ENCODE measurements at places on chromosomes 5 and 9. TPM values are rescaled to one million over a fixed set of nuclear protein-coding genes. Genes with fewer than 3 reads are reported as not detected.

DNA sequence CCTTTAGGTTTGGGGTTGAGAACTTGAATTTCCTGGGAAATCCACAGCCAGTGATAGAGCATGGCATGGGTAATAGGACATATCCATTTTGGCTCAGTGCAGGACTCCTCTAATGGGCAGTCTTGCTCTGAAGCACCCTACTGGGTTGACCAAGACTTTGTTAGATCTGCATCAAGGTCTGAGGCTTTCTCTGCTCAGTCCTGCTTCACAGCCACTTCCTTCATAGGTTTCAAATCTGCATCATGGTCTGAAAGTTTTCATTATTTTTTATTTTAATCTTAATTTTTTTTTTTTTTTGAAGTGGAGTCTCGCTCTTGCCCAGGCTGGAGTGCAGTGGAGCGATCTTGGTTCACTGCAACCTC lies 36.5 kb downstream of the KIF2A start:
- DNase-seq = no peak

DNA sequence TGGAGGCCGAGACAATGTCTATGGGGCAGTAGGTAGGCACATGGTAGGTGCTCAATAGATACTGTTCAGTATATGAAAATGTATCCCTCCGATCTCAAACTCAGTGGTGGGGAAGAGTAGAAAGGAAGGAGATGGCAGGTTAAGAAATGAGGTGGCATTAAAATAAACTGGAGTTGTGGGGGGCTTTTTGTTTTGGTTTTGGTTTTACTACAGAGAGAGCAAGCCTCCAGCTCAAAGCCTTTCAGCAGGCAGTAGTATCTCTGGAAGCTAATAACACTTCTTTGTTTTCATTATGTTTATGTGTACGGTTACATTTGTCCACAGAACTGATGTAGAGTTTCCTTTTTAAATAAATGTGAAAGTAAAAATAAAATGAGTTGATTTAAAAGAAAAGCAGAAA lies 8.6 kb downstream of the MFAP3 start:
- DNase-seq = no peak

DNA sequence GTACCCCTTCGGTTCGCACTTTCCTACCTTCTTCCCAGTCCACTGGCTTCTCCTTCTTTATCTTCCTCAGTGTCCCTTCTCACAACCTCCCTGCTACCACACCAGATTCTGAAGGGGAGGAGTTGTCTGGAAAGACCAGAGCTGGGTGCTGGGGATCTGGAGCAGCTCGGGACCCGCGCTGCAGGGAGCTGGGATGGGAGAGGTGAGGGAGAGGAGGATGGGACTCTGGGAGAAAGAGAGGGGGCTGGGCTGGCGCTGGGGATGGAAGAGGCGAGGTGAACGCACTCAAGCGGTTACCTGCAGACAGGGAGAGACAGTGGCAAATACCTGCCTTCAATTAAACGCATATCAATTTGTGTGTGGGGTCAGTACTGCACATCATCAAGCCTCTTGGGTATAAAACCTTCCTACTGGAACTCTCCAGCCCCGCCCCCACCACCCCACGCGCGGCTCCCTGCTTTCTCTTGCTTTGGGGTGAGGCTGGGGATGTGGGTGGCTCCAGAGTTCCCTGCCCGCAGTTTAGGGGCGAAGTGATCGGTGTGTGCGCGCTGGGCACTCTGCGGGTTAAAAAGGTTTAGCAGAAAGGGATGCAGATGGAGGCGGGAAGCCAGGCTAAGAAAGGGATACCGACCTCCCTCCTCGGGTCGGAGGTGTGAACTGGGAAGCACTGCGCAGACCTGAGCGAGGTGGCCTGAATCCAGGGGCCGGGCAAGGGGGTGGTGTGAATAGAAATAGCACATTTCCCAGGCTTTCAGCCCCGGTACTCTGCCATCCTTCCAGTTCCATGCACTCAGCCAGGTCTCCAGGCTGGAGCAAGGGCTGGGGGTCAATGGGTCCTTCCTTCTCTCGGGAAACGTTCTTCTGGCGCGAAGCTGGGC lies 977 bp upstream of the PAM start:
- DNase-seq = no peak

- no peak for DNase-seq
Measured at GRCh38 chr9:101421653-101422065, 13.9 kb downstream of the ALDOB start.

- DNase-seq = no peak
Measured at GRCh38 chr5:88108490-88109279, 160.0 kb downstream of the TMEM161B start.

GRCh38 chr9:37730256-37730655 lies 23.3 kb upstream of the TRMT10B start:
- no peak for DNase-seq

GRCh38 chr9:130200038-130200849 lies 28.0 kb downstream of the NCS1 start:
- no peak for DNase-seq

- DNase-seq = no peak
Measured at GRCh38 chr9:6764523-6764922, 6.8 kb downstream of the KDM4C start.

GRCh38 chr5:150587856-150588595 lies 52.4 kb upstream of the SYNPO start:
- DNase-seq = peak; percentile 53

GRCh38 chr9:32399110-32399815 lies 14.8 kb downstream of the ACO1 start:
- DNase-seq = no peak

- DNase-seq = no peak
Measured at GRCh38 chr9:24095246-24095645, 269.2 kb upstream of the ELAVL2 start.

DNA sequence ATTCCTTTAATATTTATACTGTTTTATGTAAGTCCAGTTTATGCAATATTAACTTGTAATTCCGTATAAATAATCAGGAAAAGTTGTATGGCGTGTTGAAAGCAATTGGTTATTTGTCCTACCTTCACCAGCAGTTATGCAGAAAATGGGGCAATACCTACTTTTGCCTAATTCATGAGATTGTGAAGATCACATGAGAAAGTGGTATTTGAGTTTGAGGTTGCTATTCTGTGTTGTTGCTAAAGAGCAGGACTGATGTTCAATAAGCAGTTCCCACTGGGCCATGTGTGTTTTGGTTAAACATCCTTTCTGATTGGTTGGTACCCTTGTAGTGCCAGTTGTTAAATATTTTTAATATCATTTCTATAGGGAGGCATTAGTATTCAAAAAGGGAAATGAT lies 3.2 kb downstream of the TGFBR1 start:
- DNase-seq = no peak

GRCh38 chr9:98861781-98862504 lies 54.5 kb downstream of the GALNT12 start:
- no peak for DNase-seq

- peak; percentile 63 for DNase-seq
Measured at GRCh38 chr9:129473523-129474244, 147.2 kb downstream of the C9orf50 start.

DNA sequence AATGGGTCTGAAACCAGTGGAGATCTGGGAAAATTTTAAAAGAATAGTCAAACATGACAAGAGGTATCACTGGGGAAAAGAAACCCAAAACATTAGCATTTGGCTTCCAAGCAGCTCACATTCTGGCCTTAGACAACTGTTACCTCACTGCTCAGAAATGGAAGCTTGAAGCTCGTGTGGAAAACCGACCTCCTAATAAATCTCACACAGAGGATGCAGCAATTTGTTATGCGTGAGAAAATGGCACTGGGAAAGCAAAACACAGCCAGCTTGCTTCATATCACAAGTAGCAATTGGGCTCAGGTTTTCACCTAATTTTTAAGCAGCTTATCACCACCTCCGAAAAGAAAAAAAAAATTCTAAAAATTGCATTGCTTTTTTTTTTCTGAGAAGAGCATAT lies 103.3 kb upstream of the TAS2R1 start:
- DNase-seq = no peak

DNA sequence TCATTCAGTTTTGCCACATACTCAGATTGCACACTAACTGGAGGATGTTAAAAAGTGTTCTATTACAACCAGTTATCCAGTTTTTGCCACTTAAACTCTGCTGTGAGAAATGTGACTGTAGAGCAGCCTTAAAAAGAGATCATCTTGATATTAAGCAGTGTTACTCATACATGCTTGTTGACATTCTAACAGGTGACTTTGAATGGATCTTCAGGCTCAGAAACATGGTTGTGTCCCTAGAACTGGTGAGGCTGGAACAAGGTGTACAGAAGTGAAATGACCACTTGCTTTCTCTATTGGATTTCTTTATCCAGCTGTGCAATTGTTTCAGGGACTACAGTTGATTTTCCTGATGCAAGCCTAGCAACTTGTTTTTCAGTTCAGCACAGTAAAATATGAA lies 166.1 kb upstream of the CCDC152 start:
- DNase-seq = no peak

GRCh38 chr9:130638284-130639123 lies 25.9 kb upstream of the PRDM12 start:
- peak; percentile 37 for DNase-seq

DNA sequence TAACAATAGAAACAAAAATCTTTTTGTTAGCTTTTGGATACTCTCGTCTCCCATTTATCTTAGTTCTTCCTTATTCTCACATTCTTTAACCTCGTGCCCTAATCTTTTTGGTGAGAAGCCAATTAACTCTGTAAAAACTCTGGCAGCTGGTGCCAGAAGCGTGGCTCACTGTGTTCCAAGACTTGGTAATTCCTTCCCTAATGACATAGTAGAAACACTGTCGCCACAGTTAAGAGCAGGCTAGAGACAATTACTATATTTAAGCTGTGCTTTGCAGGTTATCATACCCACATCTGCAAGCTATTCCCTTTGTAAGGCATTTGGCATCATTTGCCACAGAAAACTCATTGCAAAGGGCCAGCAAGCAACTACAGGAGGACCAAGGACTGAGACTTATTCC lies 160.9 kb upstream of the PIK3R1 start:
- no peak for DNase-seq

GRCh38 chr5:155434267-155434666 lies 420.7 kb downstream of the KIF4B start:
- no peak for DNase-seq

DNA sequence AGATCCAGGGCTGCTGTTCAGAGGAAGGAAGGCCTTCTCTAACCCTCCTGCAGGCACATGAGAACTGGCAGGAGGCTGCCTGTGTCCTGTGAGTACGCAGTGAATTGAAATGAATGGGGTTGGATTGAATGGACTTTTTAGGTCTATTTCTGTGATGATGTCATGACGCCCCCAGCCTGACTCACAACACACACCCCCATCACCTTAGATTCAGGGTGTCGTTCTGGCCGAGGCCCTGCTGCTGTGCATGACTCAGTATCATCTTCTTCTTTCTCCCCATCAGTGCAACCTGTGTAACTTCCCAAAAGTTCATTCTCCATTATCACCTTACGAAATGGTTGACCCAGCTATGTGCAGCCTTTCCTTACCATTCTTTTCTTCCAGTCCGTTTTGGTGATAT lies 5.4 kb downstream of the PCAT7 start:
- DNase-seq = no peak

GRCh38 chr5:16763211-16763610 lies 146.4 kb upstream of the RETREG1 start:
- DNase-seq = no peak

GRCh38 chr9:136784997-136785361 lies 6.2 kb upstream of the TMEM141 start:
- DNase-seq = no peak

GRCh38 chr9:112831281-112831851 lies 59.3 kb downstream of the SLC46A2 start:
- peak; percentile 79 for DNase-seq

DNA sequence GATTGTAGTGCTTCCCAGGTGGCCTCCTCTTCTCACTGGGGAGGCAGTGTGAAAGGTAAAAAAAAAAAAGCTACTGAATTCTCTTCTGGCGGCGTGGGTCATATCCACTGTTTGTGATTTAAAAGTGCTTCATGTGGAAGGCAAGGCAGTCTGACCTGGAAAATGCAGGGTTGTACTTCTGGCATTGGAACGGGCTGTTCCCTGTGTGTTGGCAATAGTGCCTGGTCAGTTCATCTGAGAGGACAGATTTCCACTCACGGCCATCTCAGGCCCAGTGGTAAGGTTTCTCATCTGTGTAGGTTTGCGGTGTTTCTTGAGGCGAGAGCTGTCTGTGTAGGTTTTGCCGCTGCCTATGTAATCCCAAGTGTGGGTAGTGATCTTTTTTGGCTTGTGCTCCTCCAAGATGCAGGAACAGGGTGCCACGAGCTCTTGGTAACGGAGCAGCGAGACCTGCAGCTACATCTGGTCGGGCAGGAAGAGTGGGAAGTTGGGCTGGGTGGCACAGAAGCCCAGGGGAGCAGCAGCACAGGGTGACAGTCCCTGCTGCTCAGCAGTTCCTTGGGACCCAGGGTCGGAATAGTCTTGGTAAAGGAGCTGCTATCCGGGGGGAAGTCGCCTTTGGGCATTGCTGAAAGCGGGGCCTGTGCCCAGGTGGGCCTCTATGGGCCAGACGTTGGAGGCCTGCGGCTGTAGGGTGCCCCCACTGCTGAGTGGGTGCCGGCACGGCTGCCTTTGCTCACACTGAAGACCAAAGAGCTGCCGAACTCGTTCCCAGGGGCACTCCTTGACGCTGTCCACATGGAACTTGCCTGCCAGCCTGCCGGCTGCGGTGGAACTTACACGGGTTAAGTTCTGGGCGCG lies 11.2 kb downstream of the RCL1 start:
- DNase-seq = no peak

- DNase-seq = no peak
Measured at GRCh38 chr5:9358961-9359685, 186.8 kb downstream of the SEMA5A start.

DNA sequence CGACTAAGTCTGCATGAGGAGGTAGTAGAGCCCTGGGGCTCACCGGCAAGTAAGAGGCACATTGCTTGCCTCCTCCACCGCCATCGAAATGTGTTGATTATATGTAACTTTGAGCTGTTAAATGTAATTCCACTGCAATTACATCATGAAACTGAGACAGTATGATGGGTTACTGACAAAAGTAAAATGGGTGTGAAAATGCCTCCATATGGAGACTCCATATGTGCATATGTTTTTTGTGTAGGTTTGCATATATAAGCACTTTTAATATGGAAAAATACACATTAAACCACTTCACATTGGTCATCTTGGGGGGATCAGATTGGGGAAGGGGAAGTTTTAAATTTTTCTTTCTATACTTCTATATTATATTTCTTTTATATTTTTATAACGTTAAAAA lies 29.8 kb downstream of the NFIL3 start:
- DNase-seq = no peak

DNA sequence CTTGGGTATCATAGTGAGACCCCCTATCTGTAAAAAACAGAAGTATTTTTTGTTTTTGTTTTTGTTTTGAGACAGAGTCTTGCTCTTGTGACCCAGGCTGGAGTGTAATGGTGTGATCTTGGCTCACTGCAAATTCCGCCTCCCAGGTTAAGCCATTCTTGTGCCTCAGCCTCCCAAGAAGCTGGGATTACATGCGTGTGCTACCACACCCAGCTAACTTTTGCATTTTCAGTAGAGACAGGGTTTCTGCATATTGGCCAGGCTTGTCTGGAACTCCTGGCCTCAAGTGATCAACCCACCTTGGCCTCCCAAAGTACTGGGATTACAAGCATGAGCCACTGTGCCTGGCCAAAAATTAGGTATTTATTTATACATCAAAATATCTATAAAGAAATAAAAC lies 10.2 kb upstream of the CCDC171 start:
- DNase-seq = no peak

- no peak for DNase-seq
Measured at GRCh38 chr5:139124774-139125520, 73.2 kb downstream of the SIL1 start.

BRINP1 gene
- 0.35 TPM for total RNA-seq

ZCCHC10 gene
- 18.4 TPM for total RNA-seq

ZBTB5 gene
- 5.1 TPM for total RNA-seq

IFNA2 gene
- not detected for total RNA-seq

SLC22A4 gene
- total RNA-seq = 0.57 TPM

SLC34A1 gene
- not detected for total RNA-seq

CD72 gene
- 0.89 TPM for total RNA-seq

EMB gene
- total RNA-seq = 15.4 TPM

ARID3C gene
- not detected for total RNA-seq

Data from Right ventricle myocardium inferior (tissue), 1 donor.